ENCODE measurements at places on chromosomes 7 and 10. TPM values are rescaled to one million over a fixed set of nuclear protein-coding genes. Genes with fewer than 3 reads are reported as not detected.

- no peaks in the 10 kb centered on the region for H3K4me1 ChIP-seq
- H3K27me3 ChIP-seq = no peaks in the 10 kb centered on the region
- H3K4me3 ChIP-seq = no peak overlapping the region
These were observed 78.2 kb downstream of the MYL10 start for GRCh38 chr7:101550641-101551541.

DNA sequence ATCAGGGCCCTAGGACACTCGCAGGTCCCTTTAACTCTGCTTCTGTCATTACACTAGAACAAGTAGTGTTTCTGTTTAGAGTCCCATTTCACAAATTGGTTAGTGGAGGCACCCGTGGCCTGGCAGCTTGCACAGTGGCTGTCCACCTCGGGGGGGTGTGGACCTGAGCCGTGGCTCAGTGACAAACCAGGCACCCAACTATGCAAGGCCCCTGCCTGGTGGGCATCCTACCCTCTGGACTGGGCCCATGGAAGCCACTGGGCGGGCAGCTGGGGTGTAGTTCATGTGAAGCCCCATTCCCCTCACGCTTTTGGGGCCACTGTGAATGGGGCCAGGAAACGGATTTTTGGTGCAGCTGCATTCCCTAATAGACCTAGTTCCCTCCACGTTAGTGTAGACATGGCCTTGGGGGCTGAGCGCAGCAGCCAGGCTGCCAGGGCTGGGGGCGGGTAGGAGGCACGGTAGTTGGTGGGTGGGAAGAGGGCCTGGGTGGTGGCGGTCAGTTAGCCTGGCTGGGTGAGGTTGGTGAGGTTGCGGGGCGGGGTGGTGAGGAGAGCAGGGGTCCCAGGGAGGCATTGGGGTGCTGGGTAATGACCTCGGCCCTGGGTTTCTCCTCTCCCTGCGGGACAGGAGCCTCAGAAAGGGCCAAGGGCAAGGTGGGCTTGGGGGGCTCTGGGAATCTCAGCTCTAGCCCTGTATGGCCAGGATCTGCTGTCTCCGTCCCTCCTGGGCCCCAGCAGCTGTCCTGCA is 18.7 kb downstream of the ZNF316 start:
- no peaks in the 10 kb centered on the region for H3K4me1 ChIP-seq
- no peak overlapping the region for H3K27ac ChIP-seq
- H3K27me3 ChIP-seq = peaks cover 6% of the 10 kb centered on the region
- no peaks in the 10 kb centered on the region for H3K36me3 ChIP-seq

Gene PRF1
- 4.2 TPM for total RNA-seq

Gene DRGX
- total RNA-seq = not detected

Gene FAS
- 55.7 TPM for total RNA-seq
